ENCODE measurements at places on chromosomes 3 and 15. TPM values are rescaled to one million over a fixed set of nuclear protein-coding genes. Genes with fewer than 3 reads are reported as not detected.

The TLE3 gene
- total RNA-seq = 58.6 TPM

The FAM3D gene
- not detected for total RNA-seq

The IGSF11 gene
- total RNA-seq = not detected

The ZNF80 gene
- not detected for total RNA-seq

The ZDHHC23 gene
- total RNA-seq = 0.39 TPM

The ABI3BP gene
- total RNA-seq = 5.0 TPM

The TERB2 gene
- total RNA-seq = not detected

The BLOC1S6 gene
- total RNA-seq = 53.6 TPM

The FLNB gene
- total RNA-seq = 297 TPM

The SEC22C gene
- total RNA-seq = 63.0 TPM

The FEZF2 gene
- total RNA-seq = not detected

The FAM81A gene
- 0.08 TPM for total RNA-seq

The GOLGB1 gene
- total RNA-seq = 19.8 TPM

The LRRC15 gene
- total RNA-seq = not detected

The LRRK1 gene
- total RNA-seq = 9.8 TPM

The JAGN1 gene
- 43.6 TPM for total RNA-seq

The C3orf20 gene
- not detected for total RNA-seq

The CPNE4 gene
- total RNA-seq = 1.6 TPM

The CCR3 gene
- not detected for total RNA-seq

The C3orf85 gene
- total RNA-seq = not detected

The QARS1 gene
- 341 TPM for total RNA-seq

The ECE2 gene
- total RNA-seq = not detected

The PRC1 gene
- total RNA-seq = 93.7 TPM

The KLHL6 gene
- total RNA-seq = under 0.01 TPM

The GMNC gene
- total RNA-seq = not detected

The ATP2B2 gene
- not detected for total RNA-seq

The SERINC4 gene
- not detected for total RNA-seq

The HYAL1 gene
- 4.5 TPM for total RNA-seq

Measured in epithelial cell of alveolus of lung (primary cell).